ENCODE measurements at places on chromosomes 4 and X.

DNA sequence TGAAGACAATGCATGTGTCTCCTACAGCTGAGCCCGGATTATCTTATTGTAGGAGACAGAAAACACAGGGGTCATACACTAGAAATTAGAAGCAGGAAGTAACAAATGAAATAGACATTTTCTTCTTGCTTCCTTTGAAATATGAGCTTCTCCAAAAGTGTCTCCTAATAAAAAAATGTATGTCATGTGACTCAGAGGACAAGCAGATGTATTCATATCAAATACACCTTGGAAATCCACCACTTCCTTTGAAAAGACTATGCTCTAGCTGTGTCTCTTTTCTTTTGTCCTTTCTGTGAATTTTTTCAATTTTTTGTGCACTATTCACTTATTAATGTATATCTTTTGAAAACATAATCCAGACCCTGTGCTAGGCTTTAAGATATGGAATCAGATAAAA, 1906.2 kb downstream of the C4orf33 start:
- DNase-seq, result no peak

DNA sequence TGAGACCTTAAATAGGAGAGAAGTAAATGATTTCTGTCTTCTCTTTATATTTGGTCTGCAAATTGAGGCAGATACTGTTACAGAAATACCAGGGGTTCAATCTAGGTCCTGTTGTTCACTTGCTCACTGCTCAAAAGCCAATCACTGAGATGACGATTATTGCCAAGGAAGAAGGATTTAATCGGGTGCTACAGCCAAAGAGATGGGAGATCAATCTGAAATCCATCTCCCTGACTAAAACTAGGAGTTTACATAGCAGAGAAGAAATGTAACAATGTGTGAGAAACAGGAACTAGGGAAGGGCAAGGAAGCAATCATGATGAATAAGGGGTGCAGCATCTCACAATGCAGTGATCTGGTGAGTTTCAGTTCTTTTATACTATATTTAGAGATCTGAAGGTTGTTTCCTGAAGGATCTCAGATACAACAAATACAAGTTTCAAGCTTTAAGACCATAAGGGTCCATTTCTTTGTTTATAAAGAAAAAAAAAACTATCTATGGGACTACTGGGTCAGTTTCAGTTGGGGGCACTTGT, 117.9 kb upstream of the FAM9B start:
- no peak for DNase-seq

- DNase-seq, result no peak
These were observed 20.2 kb upstream of the CCKAR start for GRCh38 chr4:26510334-26510964.

DNA sequence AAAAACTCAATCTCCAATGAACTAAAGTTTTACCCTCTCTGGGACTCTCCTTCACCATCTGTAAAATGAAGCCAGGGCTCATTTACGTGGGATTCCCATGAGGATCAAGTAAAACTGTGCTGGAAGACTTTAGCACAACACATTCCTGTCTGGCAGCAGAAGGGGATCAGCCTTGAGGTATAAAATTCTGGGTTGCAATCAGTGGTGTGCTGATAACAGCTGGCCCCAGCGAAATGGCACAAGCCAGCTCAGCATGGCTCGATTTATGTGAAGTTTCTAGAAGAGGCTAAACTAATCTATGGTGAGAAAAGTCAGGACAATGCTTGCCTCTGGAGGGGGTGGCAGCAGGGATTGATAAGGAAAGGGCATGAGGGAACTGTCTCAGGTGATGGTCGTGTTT, 28.4 kb downstream of the ZNF630 start:
- no peak for DNase-seq

GRCh38 chr4:126947536-126947935, 685.2 kb upstream of the INTU start:
- DNase-seq, result no peak

GRCh38 chrX:130119312-130119898, 9.1 kb upstream of the ELF4 start:
- no peak for DNase-seq

DNA sequence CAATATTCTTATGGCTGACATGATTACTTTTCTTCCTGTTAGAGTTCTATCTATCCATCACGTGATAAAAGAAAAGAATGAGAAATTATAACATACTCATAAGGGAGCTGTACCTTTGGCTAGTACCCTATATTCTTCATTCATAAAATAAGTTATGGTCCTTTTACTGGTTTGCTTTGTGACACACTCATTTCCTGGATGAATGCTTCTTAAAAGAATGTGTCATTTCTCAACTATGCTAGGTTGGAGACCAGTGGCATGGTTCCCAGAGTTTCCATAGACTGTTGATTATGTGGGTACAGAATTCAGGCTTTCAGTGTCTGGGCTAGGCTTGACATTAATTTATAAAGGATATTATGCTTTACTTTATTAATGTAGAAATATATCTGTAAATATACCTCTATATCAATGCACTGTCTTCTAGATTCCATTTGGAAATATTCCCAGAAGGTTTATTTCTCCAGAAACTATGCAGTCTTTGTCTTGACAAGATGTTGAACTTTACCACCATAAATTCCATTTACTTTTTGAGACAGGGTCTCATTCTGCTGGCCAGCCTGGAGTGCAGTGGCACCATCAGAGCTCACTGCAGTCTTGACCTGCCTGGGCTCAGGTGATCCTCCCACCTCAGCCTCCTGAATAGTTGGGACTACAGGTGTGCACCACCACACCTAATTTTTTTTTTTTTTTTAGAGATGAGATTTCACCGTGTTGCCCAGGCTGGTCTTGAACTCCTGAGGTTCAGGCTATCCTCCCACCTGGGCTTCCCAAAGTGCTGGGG, 23.8 kb downstream of the NUDT6 start:
- DNase-seq, result peak; percentile 96

Data from fibroblast of skin of scalp (primary cell).